ENCODE measurements at places on chromosomes 6 and 20. TPM values are rescaled to one million over a fixed set of nuclear protein-coding genes. Genes with fewer than 3 reads are reported as not detected.

DNA sequence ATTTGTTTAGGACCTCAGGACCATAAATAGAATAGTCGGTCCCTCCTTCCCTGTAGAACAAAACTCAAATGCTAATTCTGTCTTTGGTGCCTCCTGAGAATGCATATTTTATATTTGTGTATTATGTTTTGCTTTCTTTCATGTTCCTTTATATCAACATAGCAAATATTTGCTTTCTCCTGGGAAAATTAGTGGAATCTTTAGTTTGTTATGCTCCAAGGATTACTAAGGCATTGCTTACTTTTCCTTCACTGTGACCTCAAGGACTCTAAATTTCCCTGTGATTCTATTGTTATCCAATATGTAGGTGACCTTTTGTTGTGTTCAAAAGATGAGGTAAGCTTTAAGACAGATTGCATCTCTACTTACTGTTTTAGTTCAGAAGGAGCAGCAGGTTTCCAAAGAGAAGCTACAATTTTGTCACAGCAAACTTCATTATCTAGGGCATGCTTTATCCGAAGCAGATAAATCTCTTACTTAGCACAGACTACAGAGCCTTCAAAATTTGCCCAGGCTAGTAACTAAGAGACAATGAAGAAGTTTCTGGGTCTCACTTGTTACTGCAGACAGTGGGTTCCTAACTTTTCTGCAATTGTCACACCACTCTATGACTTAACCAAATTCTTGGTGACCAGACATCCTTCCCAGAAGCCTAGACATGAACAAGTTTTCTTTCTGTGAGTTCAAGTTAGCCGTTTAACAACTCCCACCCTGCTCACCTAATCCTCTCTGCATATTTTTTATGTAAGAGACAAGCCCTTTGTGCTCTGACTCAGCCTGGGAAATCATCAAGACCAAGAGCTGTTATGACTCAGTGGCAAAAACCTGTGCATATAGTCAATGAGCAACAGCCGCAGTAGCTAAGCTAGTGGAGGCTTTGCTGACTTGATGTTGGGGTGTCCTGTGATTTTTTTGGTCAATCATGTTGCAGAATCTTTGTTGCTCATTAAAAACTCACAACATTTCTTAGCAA, 378.8 kb downstream of the QKI start:
- peaks cover 18% of the 10 kb centered on the region for H3K4me1 ChIP-seq
- no peak overlapping the region for H3K27ac ChIP-seq
- DNase-seq: peak; percentile 35
- H3K27me3 ChIP-seq: no peaks in the 10 kb centered on the region
- no peaks in the 10 kb centered on the region for H3K36me3 ChIP-seq

DNA sequence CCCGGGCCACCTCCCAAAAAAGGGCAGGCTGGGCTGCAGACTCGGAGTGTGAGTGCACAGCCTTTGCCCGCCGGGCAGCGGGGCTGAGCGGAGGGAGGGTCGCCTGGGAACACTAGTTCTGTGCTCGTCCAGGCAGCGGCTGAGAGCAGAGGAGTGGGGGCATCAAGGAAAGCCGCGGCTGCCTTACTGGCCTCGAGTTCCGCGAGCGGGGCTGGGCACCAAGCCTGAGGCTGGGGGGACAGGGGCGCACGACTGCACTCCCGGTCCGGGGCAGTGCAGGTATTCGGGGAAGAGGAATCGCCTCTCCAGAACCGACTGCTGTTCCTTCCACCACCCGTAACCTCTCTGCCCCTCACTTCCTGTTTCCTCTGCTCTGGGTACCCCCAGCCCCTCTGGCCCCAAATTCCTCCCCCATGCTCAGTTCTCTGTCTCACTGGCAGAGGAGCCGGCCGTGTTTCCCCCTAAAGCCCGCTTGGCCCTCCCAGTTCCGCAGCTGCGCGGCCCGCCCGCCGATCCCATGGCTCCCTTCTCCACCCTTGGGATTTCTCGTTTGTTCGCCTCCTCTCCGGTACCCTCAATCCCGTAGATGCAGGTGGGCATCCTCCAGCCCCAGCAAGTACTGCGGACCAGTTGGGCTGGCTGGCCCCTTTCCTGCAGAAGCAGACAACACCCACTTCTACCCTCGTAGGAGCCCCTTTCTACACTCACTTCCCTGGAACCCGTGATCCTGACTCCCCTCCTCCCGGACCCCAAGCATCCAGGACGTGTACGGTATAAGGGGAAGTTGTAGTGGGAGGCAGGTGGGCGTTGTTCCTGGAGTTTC, 5.1 kb downstream of the RING1 start:
- DNase-seq: peak; percentile 26
- peaks cover 68% of the 10 kb centered on the region for H3K27me3 ChIP-seq
- H3K36me3 ChIP-seq: peaks cover 42% of the 10 kb centered on the region

DNA sequence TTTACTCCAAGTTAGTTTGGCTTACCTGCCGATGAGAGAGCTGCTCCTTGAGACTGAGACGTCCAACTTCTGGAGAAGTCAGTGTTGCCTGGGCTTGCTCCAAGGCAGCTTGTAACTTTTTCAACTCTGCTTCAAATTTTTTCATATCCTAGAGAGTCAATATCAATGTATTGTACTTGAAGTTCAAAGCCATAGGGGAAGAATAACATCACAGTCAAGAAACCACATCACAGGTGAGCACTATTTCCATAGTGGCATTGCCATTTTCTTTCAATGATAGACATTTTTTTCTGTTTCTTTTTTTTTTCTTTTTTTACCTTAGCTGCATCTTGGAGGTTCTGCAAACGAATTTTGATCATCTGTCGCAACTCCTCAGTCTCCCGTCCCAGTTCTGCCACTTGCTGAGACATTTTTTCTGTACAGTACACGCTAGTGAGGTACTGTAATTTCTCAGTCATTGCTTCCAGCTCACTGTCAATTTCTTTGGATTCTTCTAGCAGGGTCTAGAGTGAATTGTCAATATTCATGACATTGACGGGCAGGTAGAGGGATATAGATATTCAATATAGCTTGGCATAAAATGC, 326.7 kb downstream of the SYNE1 start:
- H3K36me3 ChIP-seq: peaks cover 5% of the 10 kb centered on the region
- H3K4me1 ChIP-seq: no peaks in the 10 kb centered on the region

DNA sequence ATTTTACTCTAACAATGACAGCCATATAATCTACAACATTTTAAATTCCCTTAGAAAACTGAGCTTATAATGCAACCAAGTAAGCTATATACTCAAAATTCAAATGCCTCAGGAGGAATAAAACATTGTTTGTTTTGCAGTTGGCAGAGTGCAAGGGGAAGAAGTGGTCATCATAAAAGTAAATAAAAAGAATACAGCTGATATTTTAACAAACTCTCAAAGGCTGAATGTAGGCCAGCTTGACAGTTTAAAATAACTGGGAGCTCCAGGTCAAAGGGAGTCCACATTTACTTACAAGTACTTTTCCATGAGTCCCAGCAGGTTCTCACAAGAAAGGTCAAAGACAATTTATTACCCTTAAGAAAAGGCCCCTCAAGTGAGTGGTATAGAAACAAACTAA, 589.8 kb downstream of the BCKDHB start:
- no peaks in the 10 kb centered on the region for H3K4me1 ChIP-seq
- DNase-seq: no peak
- no peaks in the 10 kb centered on the region for H3K27me3 ChIP-seq
- H3K36me3 ChIP-seq: no peaks in the 10 kb centered on the region

ELOVL4 gene
- 1.6 TPM for total RNA-seq

Measured in Calu3 (cell line).